ENCODE measurements at places on chromosomes 2 and 18.

DNA sequence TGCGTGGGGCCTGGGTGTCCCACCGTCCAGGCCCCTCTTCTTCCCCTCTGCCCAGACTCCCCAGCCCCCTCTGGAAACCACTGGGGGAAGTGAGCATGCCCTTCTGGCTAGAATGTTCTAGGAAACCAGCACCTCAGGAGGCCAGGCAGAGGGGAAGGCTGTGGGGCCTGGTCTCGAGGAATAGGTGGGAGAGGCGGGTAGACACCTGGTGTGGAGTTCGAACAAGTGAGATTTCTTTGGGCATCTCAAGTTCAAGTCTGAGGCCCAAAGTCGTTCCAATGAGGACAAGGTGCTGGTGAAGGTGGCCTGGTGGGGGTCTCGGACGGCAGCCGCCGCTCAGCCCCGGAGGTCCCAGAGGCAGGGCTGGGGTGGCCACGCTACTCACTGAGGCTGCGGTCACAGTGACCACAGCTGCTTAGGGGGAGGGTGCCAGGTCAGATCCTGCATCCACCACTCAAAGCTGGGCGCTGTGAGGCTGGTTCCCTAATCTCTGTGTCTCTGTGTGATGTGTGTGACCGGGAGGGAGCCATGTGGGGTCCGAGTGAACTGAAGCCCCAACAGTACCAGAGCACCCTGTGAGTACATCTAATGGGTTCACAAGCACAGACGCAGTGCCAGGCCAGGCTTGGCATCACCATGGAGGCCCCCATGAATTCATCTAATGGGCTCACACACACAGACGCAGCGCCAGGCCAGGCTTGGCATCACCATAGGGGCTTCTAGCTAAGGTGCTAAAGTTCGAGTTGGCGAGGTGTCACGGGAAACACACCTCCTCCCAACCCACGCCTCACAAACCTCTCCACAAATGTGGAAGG is 26.5 kb upstream of the PXDN start:
- H3K36me3 ChIP-seq, result no peaks in the 10 kb centered on the region
- H3K4me1 ChIP-seq, result no peaks in the 10 kb centered on the region
- no peaks in the 10 kb centered on the region for H3K27me3 ChIP-seq
- no peak overlapping the region for H3K27ac ChIP-seq

DNA sequence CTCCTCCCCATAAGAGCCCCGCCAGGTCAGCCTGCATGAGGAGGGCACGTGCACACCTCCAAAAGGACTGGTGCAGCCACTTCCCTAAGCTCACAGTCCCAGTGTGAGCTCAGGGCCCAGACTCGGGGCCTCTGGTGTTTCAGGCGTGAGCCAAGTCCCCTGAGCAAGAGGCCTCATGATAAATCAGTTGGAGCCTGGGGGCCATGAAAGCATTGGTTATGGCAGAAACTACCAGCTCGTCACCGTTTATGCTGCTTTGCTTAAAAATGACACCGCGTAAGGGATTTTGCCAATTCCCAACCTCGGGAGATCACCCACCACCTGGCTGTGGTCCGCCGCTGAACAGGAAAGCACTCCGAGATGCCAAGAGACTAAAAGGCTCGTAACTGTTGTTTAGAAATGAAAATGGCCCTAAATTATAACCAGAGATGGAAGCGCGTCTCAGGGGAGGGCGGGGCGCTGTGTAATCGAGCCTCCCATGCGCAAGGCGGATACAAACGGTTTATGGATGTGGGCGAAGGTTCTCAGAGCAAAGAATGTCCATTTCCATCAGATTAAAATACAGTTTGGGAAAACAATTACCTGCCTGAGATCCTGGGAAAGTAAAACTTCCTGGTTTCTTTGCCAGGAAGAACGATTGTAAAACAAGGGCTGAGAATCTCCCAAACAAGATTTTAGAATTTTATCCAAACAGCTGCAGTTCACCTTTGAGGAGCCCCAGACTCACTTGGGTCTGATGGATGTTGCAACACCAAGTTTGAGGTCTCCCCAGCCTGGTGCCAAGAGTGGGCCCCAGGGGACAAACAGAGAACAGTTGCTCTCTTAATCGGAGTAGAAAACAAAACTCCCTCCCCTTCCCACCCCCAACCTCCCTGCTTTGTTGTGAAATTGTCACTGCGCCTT is 141.4 kb downstream of the BCL2 start:
- no peak overlapping the region for H3K4me3 ChIP-seq
- H3K4me1 ChIP-seq, result peaks cover 7% of the 10 kb centered on the region
- no peaks in the 10 kb centered on the region for H3K27me3 ChIP-seq
- H3K36me3 ChIP-seq, result no peaks in the 10 kb centered on the region
- H3K27ac ChIP-seq, result no peak overlapping the region

GRCh38 chr2:70686577-70687460 is 81.2 kb downstream of the ADD2 start:
- no peaks in the 10 kb centered on the region for H3K27me3 ChIP-seq
- no peak for DNase-seq
- H3K4me1 ChIP-seq, result no peaks in the 10 kb centered on the region
- no peak overlapping the region for H3K4me3 ChIP-seq
- H3K36me3 ChIP-seq, result no peaks in the 10 kb centered on the region

DNA sequence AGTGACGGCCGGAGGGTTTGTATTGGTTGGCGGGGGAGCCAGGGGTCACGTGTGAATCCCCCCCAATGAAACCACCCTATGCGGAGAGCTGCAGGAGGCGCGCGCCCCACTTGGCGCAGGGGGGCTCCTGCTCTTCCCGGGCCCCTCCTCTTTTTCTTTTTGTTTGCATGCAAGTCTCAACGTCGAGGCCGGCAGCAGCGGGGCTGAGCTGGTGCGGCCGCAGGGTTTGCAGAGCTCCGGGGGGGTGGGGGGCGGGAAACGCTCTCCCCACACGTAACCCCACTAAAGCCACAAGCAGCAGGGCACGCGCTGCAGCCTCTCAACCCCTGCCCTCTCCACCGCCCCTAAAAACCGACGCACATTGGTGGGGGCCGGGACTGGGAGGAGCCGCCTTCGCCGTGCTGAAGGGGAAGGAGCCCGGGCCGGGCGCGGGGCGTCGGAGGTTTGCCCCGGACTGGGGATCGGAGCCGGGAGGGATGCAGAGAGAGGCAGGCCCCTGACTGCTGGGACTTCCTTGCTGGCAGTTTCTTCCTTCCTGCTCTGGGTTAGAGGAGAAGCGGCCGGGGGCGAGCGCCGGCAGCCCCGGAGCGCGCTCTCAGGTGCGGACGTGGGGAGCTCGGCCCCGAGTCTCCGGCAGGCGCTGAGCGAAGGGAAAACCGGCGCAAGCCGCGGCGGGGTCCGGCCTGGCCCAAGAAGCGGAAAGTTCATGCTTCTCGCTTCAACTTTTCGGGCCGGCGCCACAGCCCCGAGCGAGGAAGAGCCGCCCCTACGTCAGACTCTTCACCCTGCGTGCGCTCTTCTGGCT is 864 bp downstream of the LBH start:
- H3K36me3 ChIP-seq, result no peaks in the 10 kb centered on the region
- H3K4me1 ChIP-seq, result peaks cover 73% of the 10 kb centered on the region
- no peaks in the 10 kb centered on the region for H3K27me3 ChIP-seq
- peak overlapping the region; percentile 59 for H3K4me3 ChIP-seq
- DNase-seq, result no peak
- peak overlapping the region; percentile 79 for H3K27ac ChIP-seq

- H3K36me3 ChIP-seq, result no peaks in the 10 kb centered on the region
- H3K27ac ChIP-seq, result no peak overlapping the region
- no peaks in the 10 kb centered on the region for H3K27me3 ChIP-seq
- no peak for DNase-seq
- no peak overlapping the region for H3K4me3 ChIP-seq
Observed at GRCh38 chr2:8219631-8220355, 462.1 kb upstream of the ID2 start.

DNA sequence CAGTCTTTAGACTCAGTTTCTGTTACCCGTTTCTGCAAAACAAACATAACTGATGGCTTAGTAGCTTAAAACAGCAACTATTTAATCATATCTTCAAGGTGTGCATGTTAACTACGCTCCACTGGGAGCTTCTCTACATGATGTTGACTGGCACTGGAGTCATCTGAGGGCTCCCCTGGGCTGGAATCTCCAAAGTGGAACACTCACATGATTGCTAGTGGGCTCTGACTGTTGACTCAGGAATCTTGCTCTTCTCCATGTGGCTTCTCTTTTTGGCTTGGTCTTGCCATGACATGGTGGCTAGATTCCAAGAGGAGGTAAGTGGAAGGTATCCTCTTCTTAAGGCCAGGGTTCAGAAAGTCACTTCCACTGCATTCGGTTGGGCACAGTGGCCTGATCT is 160.8 kb downstream of the PMAIP1 start:
- H3K27ac ChIP-seq, result no peak overlapping the region
- no peak overlapping the region for H3K4me3 ChIP-seq
- no peaks in the 10 kb centered on the region for H3K4me1 ChIP-seq
- no peaks in the 10 kb centered on the region for H3K36me3 ChIP-seq
- no peak for DNase-seq
- H3K27me3 ChIP-seq, result no peaks in the 10 kb centered on the region

DNA sequence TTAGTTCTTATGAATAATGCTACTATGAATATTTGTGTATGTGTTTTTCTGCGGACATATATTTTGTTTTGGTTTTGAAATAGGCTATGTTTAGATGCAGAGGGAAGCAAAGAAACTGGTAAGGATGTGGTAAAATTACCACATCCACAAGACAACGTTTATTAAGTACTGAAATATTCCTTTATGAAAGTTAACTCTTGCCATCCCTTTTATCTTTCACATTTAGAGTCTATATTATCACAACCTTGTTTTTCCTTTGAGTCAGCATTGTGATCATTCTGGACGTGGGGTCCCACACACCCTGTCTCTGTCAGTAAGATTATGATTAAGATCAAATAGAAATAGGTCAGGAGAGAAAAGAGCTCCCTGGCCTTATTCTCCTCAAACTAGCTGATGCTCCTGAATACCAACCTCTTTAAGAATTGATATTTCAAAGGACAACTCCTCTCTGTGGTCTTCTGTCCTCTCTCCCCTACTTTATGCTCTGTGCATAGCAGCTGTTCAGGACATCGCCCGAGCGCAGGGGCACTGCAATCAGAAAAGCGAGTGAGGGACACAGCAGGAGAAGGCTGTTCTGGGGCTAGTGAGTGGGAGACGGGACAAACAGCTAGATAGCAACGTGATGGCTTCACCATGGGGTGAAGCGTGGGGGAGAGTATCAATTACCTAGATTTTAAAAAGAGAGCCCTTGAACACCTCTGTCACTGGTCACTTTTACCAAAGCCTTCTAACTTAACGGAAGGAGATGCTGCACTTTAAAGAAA is 12.2 kb downstream of the METAP1D start:
- no peaks in the 10 kb centered on the region for H3K4me1 ChIP-seq
- no peak overlapping the region for H3K4me3 ChIP-seq

GRCh38 chr18:46706968-46707367 is 49.9 kb downstream of the ST8SIA5 start:
- no peak for DNase-seq
- H3K36me3 ChIP-seq, result no peaks in the 10 kb centered on the region
- no peaks in the 10 kb centered on the region for H3K4me1 ChIP-seq
- peaks cover 14% of the 10 kb centered on the region for H3K27me3 ChIP-seq

GRCh38 chr2:45105050-45105582 is 95.9 kb upstream of the SIX2 start:
- no peaks in the 10 kb centered on the region for H3K36me3 ChIP-seq
- H3K4me1 ChIP-seq, result no peaks in the 10 kb centered on the region
- no peak overlapping the region for H3K27ac ChIP-seq
- no peak for DNase-seq

GRCh38 chr2:194260185-194260584 is 1396.8 kb upstream of the SLC39A10 start:
- H3K36me3 ChIP-seq, result no peaks in the 10 kb centered on the region
- no peaks in the 10 kb centered on the region for H3K27me3 ChIP-seq
- H3K4me3 ChIP-seq, result no peak overlapping the region
- no peaks in the 10 kb centered on the region for H3K4me1 ChIP-seq

DNA sequence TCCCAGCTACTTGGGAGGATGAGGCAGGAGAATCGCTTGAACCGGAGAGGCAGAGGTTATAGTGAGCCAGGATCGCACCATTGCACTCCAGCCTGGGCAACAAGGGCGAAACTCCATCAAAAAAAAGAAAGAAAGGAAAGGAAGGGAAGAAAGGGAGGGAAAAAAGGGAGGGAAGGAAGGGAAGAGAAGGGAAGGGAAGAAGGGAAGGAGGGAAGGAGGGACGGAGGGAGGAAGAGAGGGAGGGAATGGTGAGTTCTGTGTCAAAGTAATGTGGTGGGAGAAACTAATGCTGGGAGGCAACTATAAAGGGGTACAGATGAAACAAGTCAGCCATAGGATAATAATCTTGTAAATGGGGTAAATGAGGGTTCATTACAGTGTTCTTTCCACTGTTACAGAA is 45.7 kb downstream of the MEMO1 start:
- H3K27me3 ChIP-seq, result no peaks in the 10 kb centered on the region
- H3K4me1 ChIP-seq, result peaks cover 8% of the 10 kb centered on the region
- no peaks in the 10 kb centered on the region for H3K36me3 ChIP-seq
- H3K27ac ChIP-seq, result no peak overlapping the region
- no peak overlapping the region for H3K4me3 ChIP-seq
- DNase-seq, result no peak

- DNase-seq, result no peak
- no peaks in the 10 kb centered on the region for H3K27me3 ChIP-seq
- no peaks in the 10 kb centered on the region for H3K4me1 ChIP-seq
- H3K36me3 ChIP-seq, result no peaks in the 10 kb centered on the region
- H3K4me3 ChIP-seq, result no peak overlapping the region
- no peak overlapping the region for H3K27ac ChIP-seq
Observed at GRCh38 chr2:126888046-126888445, 10.6 kb upstream of the TEX51 start.

GRCh38 chr18:35876243-35876642 is 96.2 kb upstream of the RMP24 start:
- H3K27me3 ChIP-seq, result no peaks in the 10 kb centered on the region
- no peak overlapping the region for H3K27ac ChIP-seq

All from esophagus squamous epithelium (tissue), 5 donors.